ENCODE measurements at places on chromosomes 5 and 9. TPM values are rescaled to one million over a fixed set of nuclear protein-coding genes. Genes with fewer than 3 reads are reported as not detected.

SPEF2 gene
- polyA plus RNA-seq, result 1.7 TPM

DNA sequence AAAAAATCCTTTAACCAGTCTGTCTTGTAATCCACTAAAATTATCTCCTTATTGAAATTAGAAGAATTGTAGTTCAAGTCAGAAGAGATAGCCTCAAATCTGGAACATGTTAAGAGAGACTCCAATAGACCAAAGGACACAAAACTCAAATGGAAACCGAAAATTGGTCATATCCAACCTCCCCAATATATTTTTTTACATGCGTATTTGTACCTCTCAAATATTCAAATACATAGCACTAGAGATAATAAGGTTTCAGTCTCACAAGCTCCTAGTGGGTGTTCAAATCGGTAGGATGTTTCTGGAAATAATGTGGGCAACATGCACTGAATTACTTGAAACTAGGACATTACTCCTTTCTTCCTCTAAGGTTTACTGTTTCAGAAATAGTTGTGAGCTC, 33.5 kb downstream of the EPB41L4A start:
- no peaks in the 10 kb centered on the region for H3K27me3 ChIP-seq
- H3K27ac ChIP-seq, result no peak overlapping the region
- H3K4me1 ChIP-seq, result peaks cover 7% of the 10 kb centered on the region
- DNase-seq, result no peak
- no peak overlapping the region for H3K4me3 ChIP-seq

CD180 gene
- 0.15 TPM for polyA plus RNA-seq

- no peak overlapping the region for H3K27ac ChIP-seq
- H3K4me3 ChIP-seq, result no peak overlapping the region
- peak; percentile 37 for DNase-seq
- peaks cover 7% of the 10 kb centered on the region for H3K4me1 ChIP-seq
- no peaks in the 10 kb centered on the region for H3K36me3 ChIP-seq
- H3K27me3 ChIP-seq, result no peaks in the 10 kb centered on the region
These were observed 67.3 kb downstream of the POU5F2 start for GRCh38 chr5:93674138-93674537.

DNA sequence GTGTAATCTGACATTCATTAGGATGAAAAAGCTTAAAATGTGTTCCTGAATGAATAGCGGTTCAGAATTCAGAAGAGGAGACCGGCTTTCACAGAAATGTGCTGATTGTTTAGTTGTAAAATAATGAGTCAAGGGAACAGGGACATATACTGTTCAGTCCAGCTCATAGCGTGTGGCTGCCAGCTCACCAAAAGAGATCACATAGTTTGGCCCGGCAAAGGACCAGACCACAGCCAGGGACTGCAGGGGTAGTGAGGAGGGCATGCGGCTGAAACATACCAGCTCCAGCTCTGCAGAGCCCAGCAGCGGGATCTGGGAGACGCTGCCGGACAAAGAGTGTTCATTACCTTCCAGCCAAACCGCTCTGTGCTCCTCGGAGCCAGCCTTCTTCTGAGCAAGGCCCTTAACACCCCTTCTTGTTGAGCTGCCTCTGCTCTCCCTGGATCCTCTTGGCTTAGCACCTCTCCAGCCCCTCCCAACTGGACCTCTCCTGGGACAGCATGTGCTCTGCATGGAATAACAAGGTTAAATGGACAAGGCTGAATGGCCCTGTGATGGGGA, 116.8 kb upstream of the CNTLN start:
- H3K4me1 ChIP-seq, result no peaks in the 10 kb centered on the region
- H3K4me3 ChIP-seq, result no peak overlapping the region
- H3K27me3 ChIP-seq, result no peaks in the 10 kb centered on the region
- no peak for DNase-seq
- H3K36me3 ChIP-seq, result no peaks in the 10 kb centered on the region

SPATA31A3 gene
- not detected for polyA plus RNA-seq

PCDHA7 gene
- polyA plus RNA-seq, result 0.18 TPM

SPINK7 gene
- 55.8 TPM for polyA plus RNA-seq

DNA sequence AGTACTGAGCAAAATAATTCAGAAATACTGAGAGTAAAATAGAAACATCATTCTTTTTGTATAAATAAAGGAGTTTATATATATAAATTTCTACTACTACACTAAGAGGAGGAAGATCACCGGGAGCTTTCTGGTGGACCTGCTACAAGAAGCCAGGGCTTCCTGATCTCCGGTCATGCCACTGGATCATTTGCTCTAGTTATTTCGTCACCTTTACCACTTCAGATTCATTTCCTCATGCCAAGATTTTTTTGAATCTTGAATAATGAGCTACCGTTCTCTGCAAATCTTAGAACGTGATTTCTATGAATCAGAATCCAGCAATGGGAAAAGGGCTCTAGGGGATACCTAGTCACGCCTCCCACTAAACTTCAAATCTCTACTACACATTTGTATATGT, 51.9 kb upstream of the TBC1D9B start:
- DNase-seq, result no peak
- H3K4me3 ChIP-seq, result no peak overlapping the region
- H3K27me3 ChIP-seq, result no peaks in the 10 kb centered on the region

DNA sequence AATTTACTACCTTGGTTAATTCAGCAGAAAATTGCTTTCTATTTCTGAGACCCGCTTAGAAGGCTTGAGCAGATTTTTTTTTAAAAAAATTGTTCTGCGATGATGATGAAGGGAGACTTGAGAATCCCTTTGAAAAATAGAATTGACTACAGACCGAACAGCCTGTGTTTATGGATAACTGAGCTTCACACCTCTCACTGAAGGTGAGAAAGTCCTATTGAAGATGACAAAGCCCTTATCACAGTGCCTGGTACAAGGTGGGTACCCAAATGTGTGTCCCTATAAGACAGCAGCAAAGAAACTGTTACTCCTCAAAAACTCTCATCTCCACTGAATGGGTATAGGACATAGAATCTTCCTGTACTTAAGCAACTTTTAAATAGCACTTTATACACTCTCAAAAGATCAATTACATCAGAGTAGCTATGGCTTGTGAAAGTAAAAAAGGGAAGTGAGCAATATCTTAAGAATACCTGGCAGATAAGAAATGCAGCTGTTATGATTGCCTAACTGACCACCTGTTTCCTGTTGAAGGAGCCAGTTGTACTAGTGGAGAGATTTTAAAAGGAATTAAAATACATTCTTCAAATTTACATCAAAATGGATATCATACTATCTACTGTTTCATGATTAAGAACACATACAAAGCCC, 419.7 kb downstream of the CHSY3 start:
- H3K36me3 ChIP-seq, result no peaks in the 10 kb centered on the region
- no peaks in the 10 kb centered on the region for H3K4me1 ChIP-seq
- no peak overlapping the region for H3K4me3 ChIP-seq
- no peak overlapping the region for H3K27ac ChIP-seq
- DNase-seq, result peak; percentile 29

PCDHB8 gene
- not detected for polyA plus RNA-seq

TLX3 gene
- not detected for polyA plus RNA-seq

- H3K4me1 ChIP-seq, result no peaks in the 10 kb centered on the region
- no peak overlapping the region for H3K27ac ChIP-seq
- no peak for DNase-seq
- H3K36me3 ChIP-seq, result no peaks in the 10 kb centered on the region
These were observed 3.8 kb downstream of the CCDC152 start for GRCh38 chr5:42760426-42760825.

HTR1A gene
- not detected for polyA plus RNA-seq

All from stomach (tissue), 19 donors.